ENCODE measurements at places on chromosomes 2 and 18. TPM values are rescaled to one million over a fixed set of nuclear protein-coding genes. Genes with fewer than 3 reads are reported as not detected.
A peak's percentile ranks its signal among the peaks of the same experiment; 100 is the strongest.

Gene REG1B
- not detected for total RNA-seq

Gene ABCB11
- total RNA-seq: 0.03 TPM

Gene LYPD6B
- total RNA-seq: not detected

Gene SLC5A7
- not detected for total RNA-seq

Gene TXNDC9
- total RNA-seq: 24.8 TPM

Gene CERKL
- 0.11 TPM for total RNA-seq

Gene DNAJB2
- 78.0 TPM for total RNA-seq

Gene RNF125
- total RNA-seq: 1.5 TPM

Gene ATP8B1
- 9.3 TPM for total RNA-seq

Gene EFHD1
- 20.1 TPM for total RNA-seq

Gene CFC1
- not detected for total RNA-seq

Gene RNU2-63P
- total RNA-seq: not detected

Gene ITGAV
- 234 TPM for total RNA-seq

- DNase-seq: no peak
These were observed 100.1 kb downstream of the PLCL1 start for GRCh38 chr2:197904446-197904845.

DNA sequence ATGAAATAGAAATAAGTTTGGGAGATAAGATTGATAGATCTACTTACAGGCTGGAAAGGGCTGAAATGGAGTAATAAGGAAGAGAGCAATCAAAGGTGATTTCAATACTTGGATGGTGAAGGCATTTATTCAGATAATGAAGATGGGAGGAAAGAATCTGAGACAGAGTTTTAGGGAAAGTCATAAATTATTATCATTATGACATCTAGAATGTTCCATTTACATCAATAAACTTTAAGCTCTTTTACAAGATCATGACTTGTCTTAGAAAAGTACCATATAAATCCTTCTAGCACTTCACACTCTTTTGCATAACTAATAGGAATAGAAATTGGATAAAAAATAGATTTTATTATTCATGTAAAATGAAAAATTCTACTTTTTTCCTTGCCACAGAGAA lies 2.2 kb downstream of the SCN9A start:
- DNase-seq: no peak

GRCh38 chr18:80157708-80158343 lies 48.8 kb downstream of the ADNP2 start:
- DNase-seq: no peak

DNA sequence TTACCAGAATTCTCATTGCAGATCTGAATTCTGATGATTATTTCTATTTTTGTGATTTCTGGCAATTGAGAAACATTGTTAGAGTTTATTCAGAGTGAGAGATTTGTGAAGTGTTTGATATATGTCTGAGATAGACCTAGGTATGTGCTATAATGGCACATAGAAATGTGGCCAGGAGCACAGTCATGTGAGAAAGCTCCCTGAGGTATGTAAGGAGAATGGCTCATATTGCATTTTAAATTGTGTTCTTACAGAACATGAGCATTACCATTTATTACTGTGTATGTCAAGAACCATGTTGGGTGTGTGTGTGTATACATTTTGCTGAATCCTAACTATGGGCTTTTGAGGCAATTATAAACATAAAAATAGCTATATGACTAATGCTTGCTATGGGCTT lies 101.2 kb downstream of the RAPGEF4 start:
- no peak for DNase-seq

DNA sequence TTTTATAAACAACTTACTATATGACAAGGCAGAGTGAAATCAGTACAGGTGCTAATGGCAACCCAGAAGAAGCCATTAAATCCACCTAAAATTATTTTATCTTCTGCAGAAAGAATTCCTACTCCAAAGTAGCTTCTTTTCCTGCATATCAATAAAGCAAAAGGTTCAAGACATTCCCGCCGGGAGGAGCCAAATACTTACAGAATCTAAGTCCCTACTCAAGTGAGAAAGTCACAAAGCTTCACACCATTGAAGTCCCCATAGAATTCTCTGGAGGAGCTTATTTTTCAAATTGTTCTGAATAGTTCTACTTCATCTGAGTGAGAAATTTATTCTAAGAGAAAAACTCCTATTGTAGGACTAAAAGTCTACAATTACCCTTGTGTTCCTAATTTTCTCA lies 233.7 kb upstream of the HNRNPA3 start:
- no peak for DNase-seq

- DNase-seq: no peak
These were observed 30.4 kb downstream of the RAMP1 start for GRCh38 chr2:237889811-237890210.

DNA sequence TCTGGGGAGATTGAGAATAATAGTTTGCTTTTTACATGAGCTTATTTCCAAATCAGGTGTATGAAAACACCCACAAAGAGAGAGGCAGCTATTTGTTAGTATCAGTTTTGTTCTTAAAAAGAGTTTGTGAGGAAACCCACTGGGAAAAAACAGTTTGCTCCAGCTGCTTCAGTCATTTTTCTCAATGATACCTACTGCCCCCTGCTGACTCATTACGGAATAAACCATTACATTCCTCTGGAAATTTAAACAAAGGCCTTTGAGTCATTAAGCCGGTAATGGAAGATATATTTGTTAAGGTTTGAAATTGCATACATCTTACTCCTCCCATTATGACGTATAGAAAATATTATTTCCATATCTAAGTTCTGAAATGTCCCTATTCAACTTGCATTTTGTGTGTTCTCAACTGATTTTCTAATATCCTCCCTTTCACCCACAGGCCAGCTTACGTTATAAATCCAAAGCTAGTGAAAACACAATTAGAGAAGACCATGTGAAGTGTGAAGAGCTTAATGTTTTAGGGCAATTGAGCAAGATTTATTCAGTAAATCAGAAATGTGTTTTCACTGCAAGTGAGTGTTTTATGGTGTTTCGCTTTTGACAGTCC lies 761.6 kb downstream of the DSC3 start:
- DNase-seq: no peak

- no peak for DNase-seq
These were observed 160.7 kb upstream of the CNTNAP5 start for GRCh38 chr2:123864416-123864815.

- DNase-seq: no peak
These were observed 30.1 kb downstream of the RBKS start for GRCh38 chr2:27860111-27860510.

DNA sequence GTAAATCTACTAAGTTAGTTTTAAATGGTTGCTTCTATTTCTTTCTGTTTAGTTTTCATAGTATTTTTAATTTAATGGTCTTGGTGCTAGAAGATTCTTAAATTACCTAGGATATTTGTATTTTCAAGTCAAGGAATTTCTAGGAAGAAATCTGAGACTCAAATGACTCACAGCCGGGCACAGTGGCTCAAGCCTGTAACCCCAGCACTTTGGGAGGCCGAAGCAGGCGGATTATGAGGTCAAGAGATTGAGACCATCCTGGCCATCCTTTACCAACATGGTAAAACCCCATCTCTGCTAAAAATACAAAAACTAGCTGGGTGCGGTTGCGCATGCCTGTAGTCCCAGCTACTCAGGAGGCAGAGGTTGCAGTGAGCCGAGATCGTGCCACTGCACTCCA lies 95.5 kb downstream of the C2orf74 start:
- DNase-seq: no peak

- no peak for DNase-seq
These were observed 7.0 kb downstream of the EFEMP1 start for GRCh38 chr2:55916473-55917049.

GRCh38 chr2:177721818-177722567 lies 329.4 kb downstream of the AGPS start:
- DNase-seq: no peak

DNA sequence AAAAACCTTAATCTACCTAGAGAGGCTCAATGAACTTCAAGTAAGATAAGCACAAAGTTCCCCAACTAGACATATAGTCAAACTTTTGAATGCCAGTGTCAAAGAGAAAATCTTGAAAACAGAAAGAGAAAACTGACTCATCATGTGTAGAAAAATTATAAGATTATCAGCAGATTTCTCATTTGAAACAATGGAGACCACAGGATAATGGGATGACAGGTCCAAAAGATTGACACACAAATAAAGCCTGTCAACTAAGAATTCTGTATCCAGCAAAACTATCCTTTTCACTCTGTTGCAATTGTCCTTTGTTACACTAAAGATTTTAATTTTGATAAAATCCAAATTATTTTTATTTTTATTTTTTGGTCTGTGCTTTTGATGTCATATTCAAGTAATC lies 61.6 kb downstream of the COPS8 start:
- DNase-seq: no peak

- no peak for DNase-seq
These were observed 138.4 kb upstream of the DLGAP1 start for GRCh38 chr18:4593459-4593858.

GRCh38 chr2:11467749-11468148 lies 1.8 kb upstream of the E2F6 start:
- no peak for DNase-seq

GRCh38 chr2:236991874-236992273 lies 93.8 kb upstream of the COPS8 start:
- DNase-seq: no peak

GRCh38 chr18:36661999-36662398 lies 166.8 kb downstream of the TPGS2 start:
- no peak for DNase-seq

- DNase-seq: peak; percentile 20
These were observed 95.9 kb downstream of the LPIN1 start for GRCh38 chr2:11842336-11842735.

- no peak for DNase-seq
These were observed 65.6 kb downstream of the ODC1 start for GRCh38 chr2:10382354-10383061.

GRCh38 chr2:82282111-82282882 lies 1977.7 kb upstream of the LRRTM1 start:
- no peak for DNase-seq

- DNase-seq: no peak
These were observed 70.8 kb upstream of the EPB41L5 start for GRCh38 chr2:119941981-119942513.

DNA sequence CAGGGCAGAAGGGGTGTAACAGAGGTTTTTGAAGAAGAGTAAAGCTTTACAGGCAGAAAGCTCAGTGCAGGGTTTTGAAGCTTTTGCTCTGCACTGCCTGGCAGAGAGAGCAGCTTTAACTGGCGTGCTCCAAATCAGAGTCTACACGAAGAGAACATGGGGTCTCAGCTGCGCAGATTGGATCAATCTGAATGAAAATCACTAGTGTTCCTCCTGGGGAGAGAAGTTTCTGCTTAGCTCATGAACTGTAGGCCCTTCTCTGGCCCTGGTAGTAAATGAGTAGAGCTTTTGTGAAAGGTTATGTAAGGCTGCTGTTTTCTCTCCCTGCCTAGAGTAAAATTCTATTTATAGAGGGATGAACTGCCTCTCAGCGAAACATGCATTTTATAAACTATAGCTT lies 13.6 kb downstream of the DCC start:
- DNase-seq: no peak

DNA sequence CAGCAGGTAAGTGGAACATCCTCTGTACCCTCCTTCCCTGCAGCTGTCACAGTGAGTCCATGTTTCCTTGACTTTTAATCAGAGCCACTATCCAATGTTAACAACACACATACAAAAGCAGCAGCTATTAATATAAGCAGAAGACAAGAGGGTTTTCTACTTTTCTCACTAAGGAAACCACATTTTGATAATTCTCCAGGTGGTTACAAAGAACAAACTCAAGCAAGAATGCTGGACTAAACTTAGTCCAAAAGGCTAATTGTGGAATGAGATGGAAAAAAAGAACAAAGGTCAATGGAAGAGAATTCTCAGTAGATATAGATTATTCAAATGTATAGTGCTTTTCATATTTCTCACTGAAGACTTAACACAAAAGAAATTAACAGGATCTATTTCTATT lies 176.9 kb upstream of the SLC39A10 start:
- no peak for DNase-seq

GRCh38 chr2:32812316-32812715 lies 134.4 kb upstream of the LTBP1 start:
- no peak for DNase-seq

DNA sequence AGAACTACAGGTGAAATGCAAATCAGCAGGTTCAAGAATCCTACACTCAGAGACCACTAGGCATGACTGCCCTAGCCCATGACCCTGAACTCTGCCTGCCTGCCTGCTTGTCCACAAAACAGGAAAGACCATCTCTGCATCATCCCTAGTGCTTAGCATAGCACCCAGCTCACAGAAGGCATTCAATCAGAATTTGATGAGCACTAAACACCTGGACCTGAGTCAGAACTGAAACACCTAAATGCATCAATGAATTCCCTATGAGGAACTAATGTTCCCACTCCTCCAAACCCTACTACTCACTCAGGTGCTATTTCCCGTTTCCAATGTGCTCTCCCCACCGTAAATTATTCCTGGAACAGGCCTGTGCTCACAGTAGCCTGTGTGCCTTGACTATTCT lies 21.7 kb downstream of the MRPS5 start:
- DNase-seq: no peak

DNA sequence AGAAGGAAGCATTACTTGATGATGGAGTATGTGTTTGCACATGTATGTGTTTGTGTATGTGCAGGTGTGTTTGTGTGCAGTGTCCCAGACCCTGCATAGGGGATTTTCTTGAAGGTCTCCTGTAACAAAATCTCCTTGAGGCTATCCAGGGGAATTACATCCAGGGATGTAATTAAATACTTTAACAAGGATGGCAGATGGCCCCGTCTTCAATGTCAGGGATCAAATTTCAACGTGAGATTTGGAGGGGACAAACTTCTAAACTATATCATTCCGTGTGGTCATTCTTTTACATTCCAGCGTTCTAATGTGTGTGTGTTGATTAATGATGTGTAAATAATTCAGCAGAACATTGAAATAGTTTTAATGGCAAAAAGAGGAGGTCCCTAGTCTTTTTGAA lies 3.3 kb downstream of the UGT1A9 start:
- DNase-seq: no peak

Data from cardiac septum (tissue), 1 donor.